Activated T-helper 1 cell treated with anti-CD3 and anti-CD28 coated beads, Interleukin-2, amount 50 U/mL, for 16 hours (primary cell): ENCODE measurements at places on chromosomes 7 and 10.

GRCh38 chr7:19026888-19027287 lies 90.5 kb downstream of the TWIST1 start:
- no peak for DNase-seq

- DNase-seq, result no peak
These were observed 108.4 kb upstream of the PALS2 start for GRCh38 chr7:24464861-24465260.

- DNase-seq, result no peak
These were observed 92.2 kb downstream of the GATA3 start for GRCh38 chr10:8146650-8147049.

GRCh38 chr7:129572205-129572604 lies 39.3 kb upstream of the NRF1 start:
- DNase-seq, result no peak

GRCh38 chr7:116842371-116842770 lies 20.0 kb upstream of the CAPZA2 start:
- DNase-seq, result no peak

GRCh38 chr10:79196470-79197461 lies 128.0 kb downstream of the ZMIZ1 start:
- DNase-seq, result peak; percentile 60

DNA sequence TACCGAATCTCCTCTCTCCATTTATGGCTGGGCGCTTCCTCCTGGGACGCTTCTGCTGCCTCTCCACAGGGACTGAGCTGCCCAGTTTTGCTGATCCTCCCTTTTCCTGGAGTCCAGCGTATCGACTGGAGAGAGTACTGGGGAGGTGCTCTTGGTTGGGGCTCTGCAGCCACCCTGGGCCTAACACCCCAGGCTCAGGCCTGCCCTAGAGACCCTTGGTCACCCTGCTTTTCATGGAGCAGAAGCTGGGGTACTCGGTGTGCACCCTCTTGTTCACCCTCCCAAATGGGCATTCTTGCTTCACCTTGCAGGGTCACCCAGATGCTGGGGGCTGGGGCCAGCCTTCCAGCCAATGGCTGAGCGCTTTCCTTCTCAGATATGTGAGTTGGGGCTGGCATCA lies 88.8 kb upstream of the RET start:
- DNase-seq, result no peak

DNA sequence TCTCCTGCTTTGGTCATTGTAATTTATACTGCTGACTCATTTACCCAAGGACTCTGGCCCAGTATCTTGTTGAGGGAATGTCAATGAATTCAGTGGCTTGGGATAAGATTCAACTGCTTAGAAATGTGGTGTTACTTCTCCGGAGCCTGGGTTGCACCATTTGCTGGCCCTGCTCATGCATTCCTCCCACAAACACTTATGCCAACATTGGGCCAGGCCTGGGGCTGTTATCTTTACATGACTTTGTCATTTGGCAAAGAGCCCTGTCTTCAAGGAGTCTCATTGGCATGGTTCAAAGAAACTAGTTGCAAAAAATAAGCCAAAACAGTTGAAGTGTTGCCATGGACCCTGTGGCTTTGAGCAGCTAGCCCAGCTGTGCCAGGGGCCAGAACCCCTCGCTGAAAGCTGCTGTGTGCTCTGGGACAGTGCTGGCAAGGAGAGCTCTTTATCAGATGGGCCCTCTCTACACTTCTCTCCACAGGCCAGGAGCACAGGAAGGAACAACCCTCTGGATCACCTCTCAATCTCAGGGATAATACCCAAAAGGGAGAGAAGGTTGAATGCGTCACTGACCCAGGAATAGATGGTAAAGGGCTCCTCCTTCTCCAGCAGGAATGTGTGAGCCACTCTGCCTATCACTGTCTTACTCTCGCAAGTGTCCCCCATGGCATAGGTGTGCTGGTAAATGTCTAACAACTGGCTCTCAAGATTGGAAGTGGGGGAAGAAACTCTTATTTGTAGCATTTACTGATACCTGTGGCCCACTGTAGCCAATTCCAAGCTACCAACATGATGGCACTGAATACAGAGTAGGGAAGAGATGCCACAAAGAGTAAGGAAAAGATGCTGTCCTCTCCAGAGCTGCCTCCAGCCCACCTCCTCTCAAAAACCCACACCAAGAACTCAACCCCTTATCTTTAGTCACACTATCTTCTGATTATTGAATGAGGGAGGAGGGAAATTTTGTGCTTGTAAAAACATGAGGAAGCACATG lies 23.5 kb upstream of the PDE1C start:
- no peak for DNase-seq

DNA sequence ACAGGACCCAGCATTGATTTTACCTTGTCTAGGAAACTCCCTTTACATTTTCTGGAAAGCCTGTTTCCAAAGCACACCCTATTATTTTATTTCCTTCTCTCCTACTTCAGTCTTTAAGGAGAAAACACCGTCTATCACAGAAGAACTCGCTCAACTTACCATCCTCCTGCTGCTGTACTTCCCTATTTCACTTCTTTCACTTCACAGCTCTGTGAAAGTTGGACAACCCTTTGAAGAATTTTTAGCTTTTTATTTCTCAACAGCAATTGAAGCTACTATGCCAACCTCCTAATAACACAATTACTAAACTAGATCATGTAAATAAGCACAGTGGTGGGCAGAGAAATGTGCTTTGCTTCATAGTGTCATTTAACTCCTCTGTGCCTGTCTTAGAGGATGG lies 166.5 kb downstream of the TFEC start:
- DNase-seq, result no peak

- no peak for DNase-seq
These were observed 5.8 kb upstream of the AGMO start for GRCh38 chr7:15567652-15568051.

GRCh38 chr10:128898133-128898915 lies 568.7 kb upstream of the MGMT start:
- no peak for DNase-seq

GRCh38 chr10:82190432-82191260 lies 315.7 kb downstream of the NRG3 start:
- no peak for DNase-seq

DNA sequence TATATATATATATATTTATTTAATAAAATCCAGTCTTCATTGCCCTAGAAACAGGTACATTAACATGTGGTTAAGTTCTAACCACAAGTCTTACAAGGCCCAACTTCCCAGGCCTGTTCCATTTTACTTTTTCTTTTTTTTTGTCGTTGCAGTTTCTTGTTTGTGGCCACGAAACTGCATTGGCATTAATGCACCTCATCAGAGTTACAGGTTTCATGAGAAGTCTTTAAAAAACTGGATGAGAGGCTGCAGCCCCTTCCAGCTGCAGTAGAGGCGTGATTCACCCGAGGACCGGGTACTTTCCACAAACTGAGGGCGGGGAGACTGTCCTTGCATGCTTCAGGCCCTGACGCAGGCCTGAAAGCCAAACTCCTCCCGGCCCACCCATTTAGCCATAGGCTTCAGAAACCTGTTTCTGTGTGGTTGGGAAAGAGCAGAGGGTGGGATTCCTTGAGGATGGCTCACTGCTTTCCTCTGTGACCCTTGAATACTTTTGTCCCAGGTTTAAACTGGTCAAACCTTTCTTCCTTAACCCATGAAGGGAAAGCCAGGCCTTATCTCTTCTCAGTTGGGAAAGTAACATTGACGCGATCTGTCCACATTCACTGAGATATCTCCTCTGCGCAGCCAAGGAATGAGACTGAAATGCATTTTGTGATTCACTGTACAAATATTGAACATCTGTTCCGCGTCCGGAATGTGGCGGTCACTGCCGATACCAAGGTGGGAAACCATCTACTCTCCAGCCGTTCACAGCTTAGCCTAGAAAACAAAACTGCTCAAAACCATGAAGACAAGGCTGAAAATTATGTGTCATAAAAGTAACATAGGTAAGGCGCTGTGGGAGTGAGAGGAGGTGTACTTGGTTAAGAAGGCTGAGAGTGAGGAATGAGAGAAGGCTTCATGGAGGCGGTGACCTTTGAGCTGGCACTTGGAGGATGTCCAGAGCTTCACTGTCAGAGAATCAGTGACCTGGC lies 311.7 kb downstream of the GATA3 start:
- DNase-seq, result peak; percentile 8

GRCh38 chr10:9926003-9926402 lies 1091.7 kb upstream of the CELF2 start:
- DNase-seq, result no peak

DNA sequence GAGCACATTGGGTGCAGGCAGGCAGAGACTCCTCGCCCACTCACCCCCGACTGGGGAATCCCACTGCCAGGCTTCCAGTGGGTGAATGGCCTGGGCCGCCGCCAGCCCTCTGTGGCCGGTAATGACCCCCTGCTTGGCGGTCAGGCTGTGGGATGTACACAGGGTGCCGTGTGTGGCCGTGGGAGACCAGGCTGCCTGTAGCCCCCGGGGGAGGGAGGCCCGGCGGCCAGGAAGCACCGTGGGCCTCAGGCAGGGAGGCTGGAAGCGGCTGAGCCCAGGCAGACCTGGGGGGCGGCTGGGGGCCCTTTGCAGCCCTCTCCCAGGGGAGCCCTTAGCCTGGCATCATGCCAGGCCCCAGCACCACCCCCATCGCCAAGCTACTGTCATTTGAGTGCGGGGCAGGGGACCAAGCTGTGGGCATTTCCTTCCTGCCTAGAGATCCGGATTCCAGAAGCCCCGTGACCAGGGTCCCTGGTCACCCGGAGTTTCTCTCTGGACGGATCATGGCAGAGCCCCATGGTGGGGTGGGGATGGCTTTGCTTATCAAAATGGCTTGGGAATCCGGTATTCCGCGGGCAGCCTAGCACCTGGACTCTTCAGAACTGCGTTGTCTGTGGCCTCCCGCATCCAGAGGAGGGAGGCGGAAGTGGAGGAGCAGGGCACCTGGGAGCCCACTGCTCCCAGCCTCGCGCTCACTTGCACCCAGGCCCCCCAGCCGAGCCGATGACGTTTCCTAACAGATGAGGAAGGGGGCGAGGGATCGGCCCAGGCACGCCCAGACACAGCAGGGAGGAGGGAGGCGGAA lies 1.1 kb downstream of the TTYH3 start:
- peak; percentile 22 for DNase-seq

- no peak for DNase-seq
These were observed 537 bp downstream of the SH3PXD2A start for GRCh38 chr10:103854686-103855391.

- DNase-seq, result no peak
These were observed 249.4 kb downstream of the COBL start for GRCh38 chr7:51067258-51067657.

- no peak for DNase-seq
These were observed 94.1 kb downstream of the ARMH3 start for GRCh38 chr10:101961591-101962498.

DNA sequence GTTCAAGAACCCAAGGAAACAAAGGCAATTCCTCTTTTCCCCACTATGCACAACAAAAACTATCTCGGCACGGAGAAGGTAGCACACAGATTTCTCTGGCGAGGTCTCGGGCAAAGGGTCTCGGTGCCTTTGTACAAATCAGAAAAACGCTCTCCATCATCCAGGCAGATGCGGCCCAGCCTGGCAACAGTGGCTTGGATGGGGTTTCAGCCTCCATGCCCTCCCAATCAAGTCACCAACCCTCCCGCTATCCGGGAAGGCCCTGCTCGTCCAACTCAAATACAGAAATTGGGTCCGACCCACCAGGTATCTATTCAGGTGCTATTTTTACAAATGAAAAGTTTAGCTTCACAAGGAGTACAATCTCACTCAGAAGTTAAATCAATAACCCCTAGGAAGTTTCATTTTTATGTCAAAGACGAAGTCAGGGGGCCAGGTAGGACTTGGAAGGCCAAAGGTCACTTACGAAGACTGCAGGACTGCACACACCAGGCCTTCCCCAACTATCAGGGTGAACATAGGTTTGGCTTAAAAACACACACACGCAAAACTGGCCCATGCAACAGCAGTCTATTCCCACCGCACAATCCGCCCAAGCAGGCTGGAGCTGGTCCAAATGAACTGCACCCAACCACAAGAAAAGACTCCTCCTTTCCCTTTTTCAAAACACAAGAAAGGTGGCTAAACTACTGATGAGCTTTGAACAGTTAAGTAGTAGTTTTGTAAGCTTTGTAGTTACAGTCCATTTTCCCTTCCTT lies 43.0 kb downstream of the GNA12 start:
- DNase-seq, result no peak

DNA sequence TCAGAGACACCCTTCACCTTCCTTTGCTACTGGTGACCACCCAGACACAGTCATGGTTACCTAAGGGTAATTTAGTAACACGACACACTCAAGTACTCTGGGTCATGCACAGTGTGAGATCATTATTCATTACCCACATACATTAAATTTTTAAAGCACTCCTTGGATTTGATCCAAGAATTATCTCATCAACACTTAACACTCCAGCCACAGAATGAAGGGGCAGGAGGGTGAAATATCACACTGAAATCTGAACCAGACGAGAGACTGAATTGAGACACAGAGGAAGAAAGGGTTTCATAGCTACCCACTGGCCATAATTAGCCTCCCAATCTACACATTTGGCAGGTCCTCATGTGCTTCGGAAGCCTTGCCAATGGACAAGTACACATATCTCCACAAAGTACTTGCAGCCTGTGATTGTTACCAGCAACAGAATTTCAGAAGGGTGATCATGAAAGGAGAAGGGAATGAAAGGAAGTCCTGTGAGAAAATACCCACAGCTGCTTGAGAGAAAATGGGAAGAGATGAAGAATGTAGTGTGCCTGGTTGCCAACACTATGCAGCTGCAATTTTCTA lies 189.3 kb downstream of the POLR1F start:
- no peak for DNase-seq

DNA sequence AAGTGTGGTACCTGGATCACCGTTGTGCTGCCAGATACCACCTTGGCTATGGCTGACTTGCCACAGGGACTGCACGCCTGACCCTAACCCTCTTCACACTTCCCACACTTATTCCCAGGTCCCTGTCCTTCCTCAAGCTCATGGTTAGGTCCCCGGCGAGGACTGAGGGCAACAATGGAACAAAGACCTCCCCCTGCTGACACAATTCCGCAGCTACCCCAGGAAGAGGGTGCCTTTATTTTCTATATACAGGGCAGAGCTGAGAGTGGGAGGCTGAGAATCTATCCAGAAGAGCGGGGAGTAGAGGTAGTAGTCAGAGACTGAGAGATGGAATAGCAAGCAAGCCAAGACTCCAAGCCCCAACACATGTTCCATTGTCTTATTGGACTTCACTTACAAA lies 118.1 kb upstream of the SEM1 start:
- DNase-seq, result no peak

DNA sequence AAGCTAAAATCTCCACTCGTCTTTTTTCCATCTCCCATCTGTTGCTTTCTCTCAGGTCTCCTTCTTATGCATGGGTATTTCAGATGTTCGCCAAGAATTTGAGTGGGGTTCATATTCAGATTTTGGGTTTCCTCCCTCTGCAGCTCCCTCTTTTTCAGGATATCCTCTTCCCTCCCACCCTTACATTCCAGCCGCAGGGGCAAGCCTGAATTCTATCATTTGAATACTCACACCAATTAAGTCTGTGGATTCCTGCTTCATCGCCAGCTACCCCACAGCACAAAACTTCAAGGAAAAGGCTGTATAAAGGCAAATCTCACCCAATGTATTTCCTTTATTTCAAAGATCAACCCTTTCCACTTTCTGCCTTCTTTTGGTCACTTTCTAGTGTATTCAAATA lies 41.6 kb upstream of the FOXI2 start:
- DNase-seq, result no peak

- no peak for DNase-seq
These were observed 29.3 kb downstream of the AP3M1 start for GRCh38 chr10:74121368-74121767.

- no peak for DNase-seq
These were observed 93.8 kb downstream of the PARD3 start for GRCh38 chr10:34721208-34721840.
